ENCODE measurements at places on chromosomes 2 and 18.

DNA sequence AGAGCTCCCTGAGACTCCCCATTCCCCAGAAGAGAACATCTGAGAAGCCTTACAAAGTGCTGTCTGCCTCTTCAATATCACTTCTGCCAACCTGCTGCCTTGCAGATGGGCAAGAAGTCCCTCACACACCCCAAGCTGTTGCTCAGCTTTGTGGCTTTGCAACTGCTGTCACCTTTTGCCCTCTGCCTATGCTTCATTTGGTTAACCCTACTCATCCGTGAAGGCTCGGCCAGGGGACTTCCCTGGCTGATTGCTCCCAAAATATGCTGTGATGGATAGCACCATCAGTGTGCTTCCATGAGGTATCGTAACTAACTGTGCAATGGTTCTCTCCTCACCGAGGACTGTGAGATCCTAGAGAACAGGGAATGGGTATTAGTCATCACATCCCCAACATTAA, 88.9 kb upstream of the CYP1B1 start:
- DNase-seq, result no peak

DNA sequence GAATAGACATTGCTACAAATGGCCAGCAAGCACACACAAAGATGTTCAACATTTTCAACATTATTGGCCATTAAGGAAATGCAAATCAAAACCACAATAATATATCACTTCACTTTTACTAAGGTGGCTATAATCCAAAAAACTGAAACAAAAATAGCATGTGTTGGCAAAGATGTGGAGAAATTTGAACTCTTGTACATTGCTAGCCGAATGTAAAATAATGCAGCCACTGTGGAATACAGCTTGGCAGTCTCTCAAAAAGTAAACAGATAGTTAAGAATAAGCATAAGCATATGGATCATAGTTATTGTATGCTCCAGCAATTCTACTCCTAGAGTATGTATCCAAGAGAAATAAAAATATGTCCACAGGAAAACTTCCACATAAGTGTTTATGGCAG, 192.5 kb downstream of the EN1 start:
- DNase-seq, result peak; percentile 92

DNA sequence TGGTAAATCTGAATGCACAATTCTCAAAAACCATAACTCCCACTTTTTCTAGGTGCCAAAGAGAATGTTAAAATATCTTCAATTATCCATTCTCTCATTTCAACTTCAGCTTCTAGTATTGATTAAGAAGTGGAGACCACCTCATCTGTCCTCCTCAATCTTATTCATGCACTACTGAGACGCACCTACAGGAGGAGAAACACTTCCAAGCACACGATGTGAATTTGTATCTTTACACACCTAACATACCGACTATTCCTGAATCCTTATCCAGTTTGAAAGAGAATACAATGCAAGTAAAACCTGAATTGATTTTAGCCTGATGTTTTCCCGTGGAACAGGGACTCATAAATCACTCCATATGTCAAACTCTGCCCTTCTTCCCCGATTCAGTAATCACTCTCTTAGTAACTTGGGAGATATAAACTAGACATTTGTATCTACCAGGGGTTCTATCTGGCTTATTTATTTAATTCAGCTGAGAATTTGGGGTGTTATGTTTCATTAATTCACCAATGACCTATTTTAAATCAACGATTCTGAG, 101.0 kb downstream of the MREG start:
- no peak for DNase-seq

DNA sequence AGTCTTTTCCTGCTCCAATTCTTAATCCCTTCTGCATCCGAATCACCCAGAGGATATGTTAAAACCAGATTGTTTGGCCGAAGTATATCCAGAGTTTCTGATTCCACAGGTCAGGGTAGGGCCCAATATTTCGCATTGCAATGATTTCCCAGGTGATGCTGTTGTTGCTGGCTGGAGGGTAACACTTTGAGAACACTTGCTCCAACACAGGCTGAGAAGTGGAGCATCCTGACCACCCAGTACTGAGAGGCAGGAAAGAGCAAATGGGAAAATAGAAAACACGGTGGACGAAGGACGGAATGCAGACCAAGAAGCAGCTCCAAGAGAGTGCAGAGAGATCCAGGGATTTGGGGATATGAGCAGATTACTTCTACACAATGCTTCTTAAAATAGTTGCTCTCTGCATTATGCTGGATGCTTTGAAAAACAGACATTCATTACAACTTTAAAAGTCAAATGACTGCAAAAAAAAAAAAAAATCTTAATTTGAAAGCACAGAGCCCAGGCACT, 362.2 kb upstream of the SLC14A2 start:
- DNase-seq, result no peak

DNA sequence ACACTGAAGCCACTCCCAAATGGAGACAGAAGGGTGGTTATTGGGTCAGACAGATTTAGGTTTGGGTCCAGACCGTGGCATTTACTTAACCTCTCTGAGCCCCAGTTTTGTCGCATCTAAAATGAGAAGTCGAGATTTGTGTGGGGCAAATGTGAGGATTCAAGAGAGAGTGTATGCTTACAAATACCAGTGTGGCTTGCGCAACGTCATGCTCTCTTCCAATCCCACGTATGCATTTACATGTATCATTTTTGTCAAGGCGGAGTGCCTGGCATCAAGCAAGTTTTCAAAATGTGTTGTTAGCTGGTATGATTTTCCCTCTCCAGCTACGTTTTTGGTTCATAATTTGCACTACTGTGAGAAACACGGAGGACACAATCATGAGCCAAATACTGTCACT, 197.9 kb downstream of the EPHA4 start:
- DNase-seq, result no peak

GRCh38 chr2:16290311-16291020, 350.1 kb downstream of the MYCN start:
- no peak for DNase-seq

DNA sequence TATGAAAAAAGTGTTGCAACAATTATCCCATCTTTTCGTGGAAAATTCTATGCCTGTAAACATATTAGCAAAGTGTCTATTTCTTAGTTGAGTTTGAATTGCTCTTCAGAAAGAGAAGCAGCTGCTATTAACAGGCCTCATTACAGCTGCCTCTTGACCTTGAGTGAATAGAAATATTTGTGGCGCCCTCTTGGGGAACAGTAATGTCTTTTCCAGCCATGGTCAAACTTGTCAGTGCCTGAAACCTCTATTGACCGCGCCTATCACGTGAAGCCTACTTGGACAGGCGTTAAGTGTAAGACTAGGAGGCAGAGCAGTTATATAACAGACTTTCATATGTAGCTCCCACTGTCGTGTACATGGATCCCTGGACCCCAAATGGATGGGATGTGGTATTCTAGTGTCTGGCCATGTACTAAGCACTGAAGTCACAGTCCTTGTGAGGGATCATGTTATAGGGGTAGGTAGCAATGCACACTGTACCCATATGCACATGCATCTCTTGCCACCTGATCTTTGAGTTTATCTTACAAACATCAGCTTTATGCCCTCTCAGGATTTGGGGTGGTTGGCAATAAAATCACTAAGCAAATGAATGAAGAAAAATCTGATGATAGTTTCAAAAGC, 245.0 kb downstream of the PTGR3 start:
- no peak for DNase-seq

- no peak for DNase-seq
Measured at GRCh38 chr2:164993287-164994016, 38.1 kb upstream of the SLC38A11 start.

- peak; percentile 59 for DNase-seq
Measured at GRCh38 chr2:29580223-29580622, 341.2 kb downstream of the ALK start.

- DNase-seq, result no peak
Measured at GRCh38 chr2:26675651-26676255, 16.8 kb upstream of the KCNK3 start.

GRCh38 chr18:2102022-2102421, 469.3 kb downstream of the METTL4 start:
- DNase-seq, result no peak

GRCh38 chr18:407191-407590, 93.3 kb downstream of the COLEC12 start:
- no peak for DNase-seq

GRCh38 chr2:235116885-235117492, 165.2 kb downstream of the SH3BP4 start:
- peak; percentile 37 for DNase-seq

DNA sequence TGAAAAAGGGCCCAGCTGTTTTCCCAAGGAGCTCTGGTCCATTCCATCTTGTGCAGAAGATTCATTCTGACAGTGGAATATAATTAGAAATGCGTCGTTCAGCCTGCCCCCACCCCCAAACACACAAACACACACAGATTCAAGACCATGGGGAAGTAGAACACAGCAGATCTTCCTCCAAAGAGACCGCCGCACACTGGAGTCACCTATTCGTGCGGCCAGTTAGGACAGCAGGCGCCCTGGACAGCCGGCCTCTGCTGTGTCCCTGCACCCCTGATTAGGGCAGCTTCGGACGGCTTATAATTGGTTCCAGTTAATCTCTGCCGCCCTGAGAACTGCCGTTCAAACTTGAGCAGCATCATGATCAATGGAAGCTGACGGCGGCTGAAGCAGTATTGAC, 116.0 kb downstream of the GBX2 start:
- DNase-seq, result no peak

GRCh38 chr18:36509646-36510197, 212.2 kb downstream of the FHOD3 start:
- no peak for DNase-seq

DNA sequence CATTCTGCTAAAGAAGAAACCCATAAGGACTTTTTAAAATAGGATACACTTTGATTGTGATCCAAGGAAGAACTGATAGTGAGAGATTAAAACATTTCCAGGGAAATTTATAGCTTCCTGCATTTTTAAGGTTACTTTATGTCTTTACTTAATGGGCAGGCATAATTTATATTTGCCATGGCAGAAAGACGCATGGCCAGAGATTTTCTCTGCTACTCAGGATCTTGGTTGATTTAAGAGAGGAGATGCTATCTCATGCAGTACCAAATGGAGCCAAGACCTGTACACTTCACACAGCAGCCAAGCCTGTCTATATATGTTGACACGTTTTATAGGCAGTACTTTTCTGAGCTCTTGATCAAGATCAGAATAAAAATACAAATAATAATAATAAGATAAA, 60.9 kb upstream of the NT5C1B start:
- no peak for DNase-seq
